ENCODE measurements at places on chromosomes 11 and 22.

DNA sequence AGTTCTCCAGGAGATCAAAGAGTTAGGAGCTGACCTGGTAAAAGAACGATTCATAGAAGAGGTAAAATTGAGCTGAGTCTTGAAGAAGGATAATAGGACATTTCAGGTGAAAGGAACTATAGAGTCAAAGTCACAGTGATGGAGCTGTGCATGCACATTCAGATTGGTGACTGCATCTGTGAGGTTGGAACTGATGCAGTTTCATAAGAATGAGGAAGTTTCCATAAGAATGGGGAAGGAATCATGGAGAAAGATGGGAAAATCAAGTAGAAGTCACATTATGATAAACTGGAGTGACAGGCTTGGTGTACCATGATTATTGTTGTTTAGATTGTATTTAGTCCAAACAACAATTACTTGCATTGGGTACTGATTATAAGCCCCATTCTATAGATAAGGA, 232.2 kb downstream of the FAM76B start:
- no peak for DNase-seq

GRCh38 chr11:91850533-91851275, 373.9 kb upstream of the FAT3 start:
- no peak for DNase-seq

GRCh38 chr11:76237914-76238313, 31.6 kb upstream of the WNT11 start:
- peak; percentile 22 for DNase-seq

DNA sequence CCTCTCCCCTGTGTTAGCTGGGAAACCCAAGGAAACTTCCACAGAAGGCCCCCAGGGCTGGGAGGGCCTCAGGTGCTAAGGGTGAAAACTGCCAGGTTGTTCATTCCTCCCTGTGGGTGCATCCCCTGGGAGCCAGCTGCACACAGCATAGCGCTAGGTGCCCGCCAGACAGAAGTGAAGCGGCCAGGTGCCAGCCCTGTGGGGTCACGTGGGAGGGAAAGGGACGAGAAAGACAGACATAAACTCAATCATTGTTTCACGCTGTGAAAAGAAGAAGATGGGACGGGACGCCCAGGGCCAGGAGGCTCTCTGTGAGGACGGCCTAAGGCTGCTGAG, 31.6 kb upstream of the HMOX1 start:
- no peak for DNase-seq

DNA sequence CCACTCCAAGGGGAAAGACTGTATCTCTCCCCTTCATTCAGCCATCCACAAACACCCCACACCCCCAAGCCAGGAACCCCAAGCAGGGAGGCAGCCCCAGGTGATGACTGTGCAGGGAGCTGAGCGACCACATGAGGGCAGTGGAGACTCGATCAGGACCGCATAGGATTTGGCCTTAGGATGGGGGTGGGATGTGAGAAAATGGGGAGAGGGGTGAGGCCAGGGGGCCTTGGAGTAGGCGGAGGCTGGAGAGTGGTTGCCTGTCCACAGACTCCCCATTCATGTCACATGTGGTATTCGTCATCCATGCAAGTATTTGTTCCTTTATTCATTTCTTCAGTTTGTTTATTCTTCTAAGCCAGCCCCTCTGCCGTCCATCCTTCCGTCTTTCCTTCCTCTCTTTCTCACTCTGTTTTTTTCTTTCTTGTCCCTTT, 2.7 kb upstream of the RHOD start:
- peak; percentile 27 for DNase-seq

- no peak for DNase-seq
Measured at GRCh38 chr22:49295465-49295743, 532.3 kb downstream of the BRD1 start.

- DNase-seq = no peak
Measured at GRCh38 chr11:32105871-32106560, 15.1 kb downstream of the RCN1 start.

DNA sequence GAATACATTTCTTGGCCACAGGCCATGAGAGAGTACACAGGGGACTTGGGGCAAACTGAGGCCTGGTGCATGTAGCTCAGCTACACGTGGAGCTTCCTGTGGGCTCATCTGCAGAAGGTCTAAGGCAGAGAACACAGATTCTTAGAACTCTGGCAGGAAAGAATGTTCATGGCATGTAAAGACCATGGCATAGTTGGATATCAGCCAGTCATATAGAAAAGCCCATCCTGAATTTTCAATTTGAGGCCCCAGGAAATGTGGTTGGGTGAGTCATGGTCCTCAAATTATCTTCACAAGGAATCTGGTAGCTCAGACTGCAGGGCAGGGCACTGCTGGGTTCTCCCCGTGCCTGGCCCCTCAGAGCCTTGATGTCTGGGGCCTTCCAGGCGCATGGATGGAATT, 13.7 kb upstream of the ST3GAL4 start:
- DNase-seq = no peak

DNA sequence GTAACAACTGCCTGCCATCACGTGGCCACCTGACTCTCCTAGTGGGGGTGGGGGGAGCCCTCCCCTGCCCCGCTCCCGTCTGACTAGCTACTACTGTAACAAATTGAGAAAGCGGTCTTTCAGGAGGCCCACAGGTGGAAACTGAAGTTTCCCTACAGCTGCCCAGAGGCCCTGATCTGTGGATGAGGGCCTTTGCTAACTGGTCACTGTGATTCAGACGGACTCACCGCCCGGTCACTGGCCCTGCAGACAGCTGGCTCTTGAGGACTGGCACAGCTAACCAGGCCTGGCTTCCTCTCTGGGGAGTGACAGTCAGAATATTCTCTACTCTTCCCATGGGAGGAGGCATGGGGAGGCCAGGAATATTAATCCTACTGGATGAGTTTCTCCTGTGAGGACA, 116.8 kb downstream of the ARHGAP8 start:
- no peak for DNase-seq

- DNase-seq = no peak
Measured at GRCh38 chr11:72568861-72569260, 105.4 kb downstream of the PDE2A start.

GRCh38 chr11:120556797-120557196, 45.2 kb downstream of the GRIK4 start:
- no peak for DNase-seq

GRCh38 chr11:30535818-30536217, 50.3 kb downstream of the MPPED2 start:
- DNase-seq = no peak

GRCh38 chr11:121435132-121435531, 17.0 kb upstream of the SORL1 start:
- DNase-seq = peak; percentile 42

DNA sequence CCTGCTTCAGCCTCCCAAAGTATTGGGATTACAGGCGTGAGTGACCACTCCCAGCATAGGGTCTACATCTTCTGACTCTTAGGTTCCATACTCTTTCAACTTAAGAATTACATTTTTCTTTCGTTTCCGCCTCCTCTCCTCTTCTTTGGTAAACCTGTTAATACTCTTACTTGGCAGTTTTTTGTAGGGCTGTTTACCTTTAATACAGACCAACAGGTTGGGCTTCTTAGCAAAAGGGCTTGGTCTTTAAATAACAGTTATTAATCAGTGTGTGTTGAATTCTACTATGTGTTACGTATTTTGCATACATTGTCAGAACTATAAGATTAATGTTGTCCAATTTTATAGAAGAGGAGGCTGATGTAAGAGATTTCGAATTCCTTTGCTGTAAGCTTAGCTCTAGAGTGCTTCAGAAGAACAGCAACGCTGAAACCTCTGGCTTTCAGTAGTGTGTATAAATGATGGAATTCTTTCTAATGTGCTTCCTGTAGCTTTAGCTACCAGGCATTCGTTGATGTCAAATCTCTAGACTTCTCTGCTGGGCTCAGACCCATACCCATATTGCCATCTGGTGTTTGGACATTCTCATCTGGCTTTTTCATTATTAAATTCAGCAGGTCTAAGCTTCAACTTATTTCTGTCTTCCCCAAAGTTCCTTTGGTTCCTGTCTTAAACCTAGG, 3.1 kb downstream of the FDX1 start:
- no peak for DNase-seq

- no peak for DNase-seq
Measured at GRCh38 chr11:83480811-83481210, 194.6 kb upstream of the CCDC90B start.

- no peak for DNase-seq
Measured at GRCh38 chr11:69423611-69424385, 57.7 kb upstream of the LINC01488 start.

GRCh38 chr11:17489751-17490150, 13.1 kb upstream of the ABCC8 start:
- no peak for DNase-seq

DNA sequence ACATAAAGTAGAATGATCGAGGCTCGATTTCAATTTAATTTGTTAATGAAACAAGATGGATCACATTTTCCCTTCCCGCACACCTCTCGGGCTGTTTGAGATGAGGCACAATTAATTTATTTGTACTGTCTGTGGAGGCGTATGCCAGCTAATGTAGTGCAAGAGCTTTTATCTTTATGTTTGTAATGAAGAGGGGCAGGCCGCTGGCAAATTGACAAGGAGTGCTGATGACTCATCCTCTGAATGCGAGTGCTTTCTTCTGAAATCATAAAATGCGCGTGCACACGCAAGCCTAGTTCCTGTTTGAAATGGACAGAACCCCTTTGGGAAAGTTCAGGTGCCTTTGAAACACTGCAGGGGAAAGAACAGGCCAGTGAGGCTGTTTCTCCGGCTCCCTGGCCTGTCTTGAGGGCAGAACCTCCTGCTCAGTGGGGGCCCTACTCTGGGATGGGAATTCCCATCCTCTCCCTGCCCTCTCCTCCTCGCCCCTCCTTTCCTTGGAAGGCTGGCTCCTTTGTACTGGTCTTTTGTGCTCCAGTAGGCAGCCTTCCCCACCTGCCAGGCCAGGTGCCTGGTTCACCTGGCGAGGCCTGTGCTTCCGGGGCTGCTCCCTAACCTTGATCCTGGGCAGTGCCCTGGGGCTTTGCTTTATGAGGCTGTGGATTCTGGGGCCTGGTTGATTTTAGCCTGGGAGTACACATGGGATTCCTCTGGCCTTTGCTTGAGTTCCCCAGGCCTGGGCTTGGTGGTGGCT, 50.3 kb downstream of the TEAD1 start:
- DNase-seq = no peak

- no peak for DNase-seq
Measured at GRCh38 chr11:132862933-132863332, 669.4 kb downstream of the OPCML start.

- DNase-seq = no peak
Measured at GRCh38 chr11:16605389-16605893, 133.0 kb upstream of the C11orf58 start.

DNA sequence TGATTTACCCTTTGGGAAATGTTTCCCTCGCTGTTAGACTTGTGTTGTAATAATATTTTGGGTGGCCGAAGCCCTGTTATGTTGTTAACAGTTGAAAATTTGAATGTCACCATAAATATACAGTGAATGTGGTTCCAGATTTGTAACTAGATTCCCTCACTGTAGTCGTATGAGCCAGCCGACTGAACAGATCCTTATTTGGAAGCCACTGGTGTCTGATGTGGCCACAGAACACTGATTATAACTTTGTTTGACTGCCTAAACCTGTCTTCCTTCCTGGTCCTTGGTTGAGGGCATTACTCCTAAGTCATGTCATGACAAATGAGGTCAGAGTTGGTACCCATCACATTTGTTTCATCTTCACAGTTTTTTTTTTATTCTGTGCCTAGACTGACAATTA, 45.4 kb downstream of the YAP1 start:
- no peak for DNase-seq

DNA sequence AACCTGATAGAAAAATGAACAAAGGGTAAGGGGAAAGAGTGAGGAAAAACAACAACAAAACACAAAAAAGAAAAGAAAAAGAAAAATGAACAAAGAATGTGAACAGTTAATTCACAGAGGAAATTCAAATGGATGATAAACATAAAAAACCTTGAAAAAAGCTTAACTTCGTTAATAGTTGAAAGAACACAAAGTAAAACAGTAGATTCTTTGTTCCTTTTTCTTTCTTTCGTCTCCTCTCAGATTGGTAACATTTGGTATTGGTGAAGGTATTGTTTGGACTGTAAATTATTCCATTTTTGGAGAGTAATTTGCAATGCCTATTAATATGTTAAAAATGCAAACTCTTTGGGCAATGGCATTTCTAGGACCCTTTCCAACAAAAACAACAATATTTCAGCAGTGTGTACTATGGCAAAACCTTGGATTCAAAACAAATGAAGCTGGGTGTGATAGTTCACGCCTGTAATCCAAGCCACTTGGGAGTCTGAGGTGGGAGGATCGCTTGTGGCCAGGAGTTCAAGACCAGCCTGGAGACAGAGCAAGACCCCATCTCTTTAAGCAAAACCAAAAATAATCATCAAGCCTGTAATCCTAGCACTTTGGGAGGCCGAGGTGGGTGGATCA, 3.3 kb upstream of the BACE1 start:
- no peak for DNase-seq

GRCh38 chr11:69109101-69109500, 46.6 kb upstream of the SMIM38 start:
- no peak for DNase-seq

DNA sequence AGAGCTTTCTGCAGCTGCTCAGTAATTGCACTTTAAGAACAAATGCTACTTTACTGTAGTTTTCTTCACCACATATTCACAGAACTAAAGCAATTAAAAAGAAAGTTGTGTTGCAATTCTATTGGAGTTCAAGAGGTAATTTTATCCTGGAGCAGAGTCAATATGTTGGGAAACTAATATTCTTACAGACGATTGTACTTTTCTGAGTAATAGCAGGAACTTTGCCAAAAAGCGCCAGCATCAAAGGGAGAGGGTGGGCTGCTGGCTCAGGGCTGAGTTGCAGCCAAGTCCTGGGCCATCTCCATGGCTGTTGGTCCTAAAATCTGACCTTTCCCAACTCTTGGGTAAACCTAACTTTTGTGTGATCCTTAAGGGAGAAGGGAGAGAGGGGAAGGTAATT, 73.6 kb upstream of the MYO18B start:
- no peak for DNase-seq

- peak; percentile 88 for DNase-seq
Measured at GRCh38 chr11:47269829-47270305, at the start of gene MADD. MADD (plus strand) TSS chr11:47270133.

DNA sequence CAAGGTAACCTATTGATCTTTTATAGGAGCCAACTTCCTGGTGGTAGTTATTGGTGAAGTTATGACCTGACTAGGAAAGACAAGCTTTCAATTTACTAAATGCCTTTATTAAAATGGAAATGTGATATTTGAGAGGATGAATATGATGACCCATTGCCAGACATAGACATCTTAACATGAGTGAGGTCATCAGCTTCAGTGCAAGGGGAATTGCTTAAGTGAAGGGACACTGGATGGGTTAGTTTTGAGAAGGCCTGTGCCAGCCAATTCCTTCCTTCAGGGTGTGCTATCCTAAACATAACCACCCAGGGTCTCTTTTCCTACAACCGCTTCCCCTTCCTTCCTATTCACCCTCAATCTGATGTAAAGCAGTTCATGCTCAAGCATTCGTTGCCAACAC, 21.5 kb downstream of the NAV2 start:
- no peak for DNase-seq

GRCh38 chr11:66548041-66548440, 1.3 kb downstream of the ACTN3 start:
- no peak for DNase-seq

- DNase-seq = no peak
Measured at GRCh38 chr11:62048100-62048499, 75.7 kb upstream of the INCENP start.

GRCh38 chr22:22150457-22150856, 94.1 kb upstream of the VPREB1 start:
- no peak for DNase-seq

All from inflammatory macrophage (primary cell).